ENCODE measurements at places on chromosomes 3 and 15.

DNA sequence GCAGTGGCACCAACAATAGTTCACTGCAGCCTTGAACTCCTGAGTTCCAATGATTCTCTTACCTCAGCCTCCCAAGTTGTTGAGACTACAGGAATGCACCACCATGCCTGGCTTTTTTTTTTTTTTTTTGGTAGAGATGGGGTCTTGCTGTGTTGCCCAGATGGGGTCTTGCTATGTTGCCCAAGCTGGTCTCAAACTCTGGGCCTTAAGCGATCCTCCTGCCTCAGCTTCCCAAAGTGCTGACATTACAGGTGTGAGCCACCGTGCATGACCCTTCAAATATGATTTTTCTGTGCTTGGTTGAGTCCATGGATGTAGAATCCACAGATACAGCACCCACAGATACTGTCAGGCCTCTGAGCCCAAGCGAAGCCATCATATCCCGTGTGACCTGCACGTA lies 30.2 kb upstream of the IDH2 start:
- no peak for DNase-seq

DNA sequence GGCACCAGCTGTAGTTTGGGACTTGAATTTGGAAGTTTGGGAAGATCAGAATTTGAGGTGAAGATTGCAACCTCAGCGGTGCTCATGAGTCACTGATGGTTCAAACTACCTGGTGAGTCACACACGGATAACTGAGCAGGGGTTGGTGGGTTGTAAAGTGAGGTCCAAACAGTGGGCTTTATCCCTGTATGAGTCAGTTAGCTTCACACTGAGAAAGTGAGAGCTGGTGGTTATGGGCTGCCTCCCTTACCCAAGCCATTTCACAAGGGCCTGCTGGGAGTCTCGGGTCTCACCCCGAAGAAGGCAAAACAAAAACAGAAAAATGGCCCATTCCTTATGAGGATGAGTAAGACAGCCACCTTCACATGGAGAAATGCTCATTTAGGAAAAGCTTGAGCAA lies 77.0 kb downstream of the ITGA11 start:
- no peak for DNase-seq

GRCh38 chr3:59308001-59308400 lies 258.2 kb upstream of the CFAP20DC start:
- DNase-seq: no peak

- no peak for DNase-seq
These were observed 81.0 kb upstream of the LMCD1 start for GRCh38 chr3:8420612-8421011.

GRCh38 chr3:18279226-18279737 lies 145.9 kb downstream of the SATB1 start:
- no peak for DNase-seq

DNA sequence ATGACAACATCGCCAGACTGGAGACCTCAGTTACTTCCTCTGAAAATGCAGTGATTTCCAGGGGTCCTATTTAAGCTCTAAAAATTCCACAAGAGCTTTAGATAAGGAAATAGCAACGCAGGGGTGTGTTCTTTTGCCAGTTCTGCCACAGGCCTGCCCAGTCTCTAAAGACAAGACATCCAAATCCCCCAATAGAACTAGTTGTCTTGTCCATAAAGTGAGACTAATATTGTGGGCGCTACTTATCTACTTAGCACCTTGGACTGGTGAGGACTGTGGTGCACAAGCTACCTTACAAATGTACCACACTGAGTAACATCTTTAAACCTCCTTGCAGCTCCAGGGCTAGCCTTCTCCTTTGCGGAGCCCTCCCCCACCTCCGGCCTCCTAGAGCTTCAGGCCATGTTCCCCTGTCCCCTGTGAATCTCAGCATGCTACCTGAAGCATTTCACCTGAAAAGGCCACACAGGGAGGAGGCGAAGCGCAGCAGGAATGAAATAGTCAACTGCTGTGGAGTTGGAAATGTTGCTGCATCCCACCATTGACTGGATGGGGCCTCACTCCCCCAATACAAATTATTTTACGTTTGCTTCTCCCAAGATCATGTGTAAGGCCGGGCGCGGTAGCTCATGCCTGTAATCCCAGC lies 9.6 kb upstream of the LRRC2 start:
- no peak for DNase-seq

GRCh38 chr3:50194128-50194902 lies 2.9 kb downstream of the GNAT1 start:
- peak; percentile 5 for DNase-seq

- DNase-seq: no peak
These were observed 53.3 kb upstream of the MELTF start for GRCh38 chr3:197082871-197083270.

- DNase-seq: no peak
These were observed 153.5 kb downstream of the MECOM start for GRCh38 chr3:169509780-169510692.

- no peak for DNase-seq
These were observed 768 bp upstream of the PDE12 start for GRCh38 chr3:57555306-57555705.

GRCh38 chr3:99850608-99851007 lies 32.9 kb downstream of the CMSS1 start:
- DNase-seq: no peak

DNA sequence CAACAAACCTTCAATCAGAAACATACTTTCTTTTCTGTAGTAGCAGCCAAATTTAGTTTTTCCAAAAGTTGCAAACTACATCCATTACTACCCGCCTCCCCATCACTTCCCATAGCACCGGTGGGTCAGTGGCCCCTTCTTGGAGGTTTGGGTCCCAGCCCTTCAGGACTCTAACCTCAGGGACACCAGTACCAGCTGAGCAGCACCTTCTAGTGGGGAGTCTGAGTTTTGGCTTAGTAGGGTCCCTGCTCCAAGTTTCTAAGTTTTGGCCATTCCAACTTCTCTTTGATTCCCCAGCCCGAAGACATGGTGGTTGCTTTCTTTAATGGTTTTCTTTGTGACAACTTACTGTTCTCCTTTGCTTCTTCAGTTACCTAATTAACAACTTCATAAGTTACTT lies 160.6 kb downstream of the ECT2 start:
- no peak for DNase-seq

DNA sequence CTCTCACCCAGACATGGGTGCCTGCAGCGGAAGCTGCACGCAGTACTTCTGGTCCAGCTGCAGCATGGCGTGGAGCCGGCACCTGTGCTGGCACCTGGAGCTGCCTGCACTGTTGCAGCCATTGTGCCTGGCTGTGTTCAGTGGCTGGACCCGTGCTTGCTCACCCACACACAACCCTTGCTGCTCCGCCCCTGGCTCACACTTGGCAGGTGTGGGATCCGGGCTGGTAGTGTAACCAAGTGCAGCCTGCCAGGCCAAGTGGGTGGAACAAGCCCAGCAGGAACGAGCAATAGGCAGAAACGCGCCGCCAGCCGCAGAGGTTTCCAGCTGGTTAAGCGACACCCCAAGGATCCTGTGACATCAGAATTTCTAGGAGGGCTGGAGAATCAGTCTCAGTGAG lies 11.2 kb upstream of the SCAPER start:
- DNase-seq: no peak

DNA sequence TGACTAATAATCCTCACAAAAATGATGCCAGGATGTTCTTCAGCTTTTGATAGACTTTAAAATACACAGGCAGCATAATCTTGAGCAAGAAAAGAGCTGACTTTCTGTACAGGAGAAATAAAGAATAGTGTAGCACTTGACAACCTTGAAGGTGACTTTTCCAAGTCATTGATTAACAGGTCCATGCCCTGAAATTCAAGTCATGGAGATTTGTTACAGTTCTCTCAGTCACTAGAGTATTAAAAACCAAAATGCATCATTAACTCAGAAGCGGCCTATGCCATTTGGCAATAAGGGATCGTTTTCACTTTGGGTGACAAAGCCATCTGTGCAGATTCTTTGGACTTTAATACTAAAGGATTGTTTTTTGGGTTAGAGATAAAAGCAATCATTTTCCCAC lies 692.7 kb upstream of the SGO1 start:
- DNase-seq: no peak

DNA sequence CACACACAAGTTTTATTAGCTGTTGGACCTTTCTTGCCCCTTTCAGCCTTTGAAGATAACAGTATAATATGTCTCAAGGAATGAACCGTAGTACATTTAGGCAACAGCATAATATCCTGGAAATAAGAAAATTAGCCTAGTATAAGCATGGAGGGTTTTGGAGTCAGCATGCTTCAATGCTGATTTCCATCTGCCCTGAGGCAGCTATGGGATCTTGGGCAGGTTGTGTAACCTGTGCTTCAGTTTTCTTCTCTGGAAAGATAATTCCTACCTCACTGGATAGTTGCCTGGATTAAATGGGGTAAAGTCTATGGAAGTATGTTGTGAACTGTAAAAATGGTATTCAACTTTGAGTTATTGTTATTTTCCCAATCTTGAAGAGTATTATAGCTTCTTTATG lies 1.6 kb downstream of the DHX30 start:
- DNase-seq: no peak

- DNase-seq: no peak
These were observed 337.2 kb downstream of the MAGI1 start for GRCh38 chr3:65701516-65701915.

GRCh38 chr3:62815981-62816380 lies 59.2 kb downstream of the CADPS start:
- no peak for DNase-seq

DNA sequence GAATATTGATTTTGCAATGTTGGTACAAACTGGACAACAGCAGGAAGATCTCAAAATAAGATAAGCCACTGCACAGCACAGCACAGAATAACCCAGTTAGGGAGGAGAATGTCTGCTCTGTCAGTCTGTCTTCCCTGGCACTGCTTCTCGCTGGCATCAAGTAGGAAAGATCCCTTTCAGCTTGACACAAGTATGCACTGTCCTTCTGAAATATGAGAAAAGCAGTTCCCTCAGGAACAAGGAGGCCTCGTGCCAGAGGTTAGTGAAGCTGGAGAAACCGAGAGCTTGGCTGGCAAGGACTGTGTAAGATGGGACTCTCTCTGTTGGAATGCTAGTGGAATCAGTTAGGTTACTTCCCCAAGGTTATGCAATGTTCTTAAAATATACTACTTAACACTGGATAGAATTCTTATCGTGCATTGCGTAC lies 59.1 kb downstream of the FMN1 start:
- DNase-seq: no peak

- DNase-seq: no peak
These were observed 365.0 kb downstream of the SV2B start for GRCh38 chr15:91465086-91465485.

- no peak for DNase-seq
These were observed 1.5 kb upstream of the LIPC start for GRCh38 chr15:58430224-58430787.

GRCh38 chr3:188390775-188391443 lies 237.0 kb downstream of the LPP start:
- DNase-seq: no peak

GRCh38 chr3:194682694-194683310 lies 2.9 kb upstream of the FAM43A start:
- peak; percentile 66 for DNase-seq

GRCh38 chr15:88814393-88814792 lies 11.2 kb downstream of the ACAN start:
- no peak for DNase-seq

- DNase-seq: no peak
These were observed 373.4 kb downstream of the LPP start for GRCh38 chr3:188527389-188527788.

DNA sequence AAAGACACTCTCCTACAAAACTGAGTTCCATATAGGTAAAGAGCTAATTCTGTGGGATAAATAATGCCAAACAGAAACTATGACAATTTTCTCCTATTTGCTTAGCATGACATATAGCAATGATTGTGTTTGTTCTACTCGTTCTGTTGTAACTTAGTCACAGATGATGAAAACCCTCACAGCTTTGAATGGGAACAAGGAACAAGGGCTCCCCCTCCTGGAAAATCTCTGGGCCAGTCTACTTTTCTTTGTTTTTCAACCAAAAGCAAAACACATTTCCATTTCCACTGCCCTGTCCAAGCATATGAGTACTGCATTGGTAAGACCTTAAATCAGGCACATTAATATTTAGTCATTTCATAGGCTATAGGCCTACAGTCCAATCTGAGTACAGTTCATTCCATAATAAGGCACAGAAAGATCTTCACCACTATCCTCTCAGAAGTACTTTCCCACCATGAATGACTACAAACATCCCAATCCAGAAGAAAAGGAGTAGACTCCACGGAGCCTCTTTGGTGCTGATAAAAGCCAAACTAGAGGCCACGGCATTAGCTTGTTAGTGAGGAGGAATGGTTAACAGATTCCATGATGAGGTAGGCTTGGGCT lies 67.1 kb downstream of the ATP8B4 start:
- peak; percentile 69 for DNase-seq

DNA sequence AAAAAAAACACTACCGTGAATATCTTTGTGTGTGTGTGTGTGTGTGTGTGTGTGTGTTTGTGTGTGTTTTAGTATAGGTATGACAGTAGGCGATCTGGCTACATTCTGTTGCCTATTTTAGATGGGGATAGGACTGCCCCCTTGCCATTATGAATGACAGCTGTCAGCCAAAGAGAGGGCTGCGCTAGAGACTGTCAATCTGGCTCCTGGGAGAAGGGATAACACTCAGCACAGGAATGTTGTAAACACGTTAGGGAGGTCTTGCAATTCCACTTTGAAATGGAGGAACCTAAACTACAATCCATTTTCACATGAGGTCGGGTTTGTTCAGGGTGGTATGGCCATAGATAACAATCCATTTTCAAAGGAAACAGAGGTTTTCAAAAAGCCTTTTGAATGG lies 14.1 kb upstream of the ETV5 start:
- no peak for DNase-seq

- DNase-seq: no peak
These were observed 91.0 kb downstream of the RAD18 start for GRCh38 chr3:8872261-8872660.

GRCh38 chr3:45802146-45802545 lies 5.8 kb upstream of the SLC6A20 start:
- DNase-seq: no peak

DNA sequence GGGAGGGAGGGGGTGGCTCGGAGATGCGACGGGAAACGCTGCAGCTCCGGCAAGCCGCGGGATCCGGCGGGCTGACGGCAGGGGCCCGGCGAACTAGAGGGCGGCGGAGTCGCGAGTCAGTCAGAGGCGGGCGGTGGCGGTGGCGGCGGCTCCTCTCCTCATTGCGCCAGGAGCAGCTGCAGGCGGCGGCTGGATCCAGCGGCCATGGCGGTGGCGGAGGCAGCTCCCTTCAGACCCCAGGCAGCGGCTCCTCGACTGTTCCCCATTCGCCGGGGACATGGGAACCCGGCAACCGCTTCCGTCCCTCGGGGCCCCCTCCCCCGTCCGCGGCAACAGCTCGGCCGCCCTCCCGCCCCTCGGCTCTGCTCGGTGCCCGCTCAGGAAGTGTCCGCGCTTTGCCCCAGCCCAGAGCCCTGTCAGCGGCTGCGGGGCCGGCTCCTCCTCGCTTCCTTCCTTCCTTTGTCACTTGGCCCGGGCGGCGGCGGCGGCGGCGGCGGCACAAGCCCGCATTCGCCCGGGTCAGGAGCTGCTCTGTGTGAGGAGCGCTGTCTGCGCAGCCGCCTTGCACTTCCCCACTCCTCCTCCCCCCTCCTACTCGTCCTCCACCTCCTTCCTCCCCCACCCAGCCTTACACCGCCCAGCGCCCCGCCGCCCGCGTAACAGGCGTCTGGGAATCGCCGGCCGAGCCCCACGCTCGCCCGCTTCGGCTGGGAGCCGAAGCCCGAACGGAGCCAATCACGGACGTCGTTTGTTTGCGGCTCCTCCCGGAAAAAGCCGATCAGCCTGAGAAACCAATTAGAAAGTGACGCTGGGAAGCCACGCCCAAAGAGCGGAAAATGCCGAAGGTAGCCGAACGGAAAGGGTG lies at the start of gene GSK3B:
Gene GSK3B, minus strand, starts transcription at position 537 of the 865 bp plus-strand sequence. CDS start 1,013 bp downstream, outside the sequence.
- no peak for DNase-seq

All from AG09319 (cell line).